ENCODE measurements at places on chromosomes 5 and 9.
A peak's percentile ranks its signal among the peaks of the same experiment; 100 is the strongest.

DNA sequence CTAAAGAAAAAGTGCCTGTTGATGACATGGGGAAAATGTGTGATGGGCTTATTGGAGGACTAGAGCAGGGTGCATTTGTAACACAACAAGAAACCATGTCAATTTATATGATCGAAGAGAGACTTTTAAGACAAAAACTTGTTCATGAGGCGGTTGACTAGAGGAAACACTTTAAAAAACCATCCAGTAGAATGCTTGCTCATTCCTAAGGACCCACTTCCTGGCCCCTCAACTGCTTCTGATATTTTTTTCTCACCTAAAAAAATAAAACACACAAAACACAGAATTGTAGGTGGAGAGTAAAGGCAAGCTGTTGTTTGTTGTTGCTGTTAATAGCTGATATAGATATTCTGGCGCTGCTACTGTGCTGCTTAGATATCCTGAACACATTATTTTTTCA lies 50.6 kb downstream of the SPIN1 start:
- no peak for DNase-seq

DNA sequence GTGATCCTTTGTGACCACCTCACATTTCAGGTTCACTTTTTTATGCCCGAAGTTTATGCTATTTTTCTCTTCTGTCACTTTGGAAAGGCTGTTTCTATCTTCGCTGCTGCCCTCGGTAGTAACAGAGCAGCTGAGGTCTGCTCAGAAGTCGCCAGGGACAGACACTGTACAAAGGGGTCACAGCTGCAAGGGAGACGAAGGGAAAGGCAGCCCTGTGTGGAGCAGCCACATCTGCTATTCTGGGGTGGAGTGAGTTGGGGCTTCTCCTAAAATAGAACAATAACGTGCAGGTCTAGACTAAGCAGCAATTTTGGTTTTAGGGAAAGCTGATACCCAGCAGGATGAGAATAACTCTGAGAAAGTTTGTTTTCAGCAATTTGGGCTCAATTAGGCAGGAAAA lies 72.5 kb downstream of the ACTL7B start:
- no peak for DNase-seq

DNA sequence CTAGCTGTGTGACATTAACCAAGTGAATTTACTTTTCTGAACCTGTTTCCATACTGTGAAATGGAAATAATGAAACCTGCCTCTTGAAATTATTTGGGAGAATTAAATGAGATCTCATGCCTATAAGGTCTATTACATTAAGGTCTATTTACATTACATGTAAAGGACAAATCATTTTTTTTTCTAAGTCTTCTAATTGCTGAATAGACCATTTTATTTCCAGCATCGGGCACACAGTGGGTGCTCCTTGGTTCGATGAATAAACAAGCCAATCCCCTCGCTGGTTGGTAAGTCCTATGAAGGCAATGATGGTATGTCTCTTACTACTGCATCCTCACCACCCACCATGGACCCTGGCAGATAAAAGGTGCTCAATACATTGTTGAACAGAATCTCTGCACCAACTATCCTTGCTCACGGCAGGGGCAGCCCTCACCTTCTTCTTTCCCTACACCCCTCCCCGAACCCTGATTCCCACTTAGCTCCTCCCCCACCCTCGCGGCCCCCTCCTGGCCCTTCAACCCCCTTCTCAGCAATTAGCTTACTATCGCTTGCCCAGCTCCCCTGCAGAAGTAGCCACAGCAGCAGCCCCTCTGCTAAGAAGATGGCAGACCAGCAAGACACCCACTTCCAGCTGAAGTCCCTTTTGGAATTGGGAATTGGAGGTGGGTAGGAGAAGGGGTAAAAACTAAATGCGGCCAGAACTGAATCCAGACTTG lies 3.0 kb downstream of the PCDH1 start:
- no peak for DNase-seq

DNA sequence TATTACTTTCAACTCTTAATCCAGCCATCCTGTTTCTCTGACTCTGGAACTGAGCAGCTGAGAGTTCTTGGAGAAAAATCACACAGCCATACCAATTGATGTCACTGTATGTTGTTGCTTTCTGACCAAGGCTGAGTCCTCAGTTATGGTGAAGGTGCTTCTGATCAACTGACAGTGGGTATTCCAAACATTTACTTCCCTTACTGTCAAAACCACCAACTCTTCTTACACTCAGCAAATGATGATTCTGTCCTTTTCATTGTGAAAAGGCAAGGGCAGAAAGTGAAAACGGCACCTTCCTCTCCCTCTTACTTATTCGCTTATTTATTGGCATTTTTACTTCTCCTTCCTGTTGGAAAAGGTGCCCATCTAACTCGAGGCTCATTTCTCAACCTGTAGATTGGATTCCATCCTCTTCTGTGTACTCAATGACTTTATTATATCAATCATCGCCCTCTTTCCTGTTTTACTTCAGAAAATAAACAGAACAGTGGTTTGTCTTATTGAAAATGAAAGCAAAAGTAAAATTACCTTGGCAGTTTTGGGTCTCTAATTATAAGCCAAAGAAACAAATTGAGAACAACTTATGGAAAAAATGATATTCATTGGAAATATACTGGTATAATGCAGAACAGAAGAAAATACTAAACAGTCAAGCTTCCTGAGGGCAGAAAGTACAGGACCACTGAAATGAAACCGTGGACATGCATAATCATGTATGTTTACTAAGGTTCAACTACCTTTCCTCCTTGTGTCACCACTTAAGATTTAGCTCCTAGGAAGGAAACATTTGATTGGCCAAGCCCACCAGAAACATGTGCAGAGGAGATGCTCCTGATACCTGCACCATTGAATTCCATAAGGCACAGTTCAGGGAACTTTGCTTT lies 104.5 kb upstream of the CHD1 start:
- no peak for DNase-seq

DNA sequence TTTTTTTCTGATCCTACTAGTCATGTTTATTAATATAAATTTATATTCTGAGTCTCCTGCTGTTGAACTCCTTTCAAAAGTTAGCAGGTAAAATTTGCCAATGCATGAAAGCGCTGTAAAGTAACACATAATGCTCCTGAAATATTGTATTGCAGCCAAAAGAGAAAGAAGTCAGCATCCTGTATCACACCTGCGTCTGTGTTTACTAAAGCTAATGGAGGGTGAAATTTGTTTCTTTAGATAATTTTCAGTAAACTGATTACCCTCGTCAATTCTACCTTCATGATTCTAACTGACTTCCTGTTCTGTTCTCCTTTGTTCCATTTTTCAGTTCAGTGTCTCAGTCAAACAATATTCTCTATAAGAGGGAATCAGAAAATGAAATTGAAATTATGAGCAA lies 415.4 kb downstream of the CDH9 start:
- no peak for DNase-seq

DNA sequence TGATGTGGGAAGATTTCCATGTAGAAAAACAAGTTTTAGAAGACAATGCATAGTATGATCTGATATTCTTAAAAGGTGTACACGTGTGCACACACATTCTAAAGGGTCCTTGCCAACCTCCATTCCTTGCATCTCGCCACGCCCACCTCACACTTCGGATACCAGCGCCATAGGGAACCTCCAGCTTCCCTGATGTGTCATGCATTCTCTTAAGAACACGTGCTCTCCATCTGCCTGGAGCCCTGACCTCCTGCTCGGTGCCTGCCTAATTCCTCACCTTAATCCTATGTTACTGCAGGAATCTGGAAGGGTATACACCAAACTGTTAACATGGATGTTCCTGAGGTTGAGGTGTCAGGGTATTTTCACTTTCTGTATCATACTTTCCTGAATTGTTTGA lies 63.1 kb downstream of the PTCD2 start:
- DNase-seq = no peak

- DNase-seq = no peak
Observed at GRCh38 chr5:32102254-32102986, 71.7 kb downstream of the GOLPH3 start.

DNA sequence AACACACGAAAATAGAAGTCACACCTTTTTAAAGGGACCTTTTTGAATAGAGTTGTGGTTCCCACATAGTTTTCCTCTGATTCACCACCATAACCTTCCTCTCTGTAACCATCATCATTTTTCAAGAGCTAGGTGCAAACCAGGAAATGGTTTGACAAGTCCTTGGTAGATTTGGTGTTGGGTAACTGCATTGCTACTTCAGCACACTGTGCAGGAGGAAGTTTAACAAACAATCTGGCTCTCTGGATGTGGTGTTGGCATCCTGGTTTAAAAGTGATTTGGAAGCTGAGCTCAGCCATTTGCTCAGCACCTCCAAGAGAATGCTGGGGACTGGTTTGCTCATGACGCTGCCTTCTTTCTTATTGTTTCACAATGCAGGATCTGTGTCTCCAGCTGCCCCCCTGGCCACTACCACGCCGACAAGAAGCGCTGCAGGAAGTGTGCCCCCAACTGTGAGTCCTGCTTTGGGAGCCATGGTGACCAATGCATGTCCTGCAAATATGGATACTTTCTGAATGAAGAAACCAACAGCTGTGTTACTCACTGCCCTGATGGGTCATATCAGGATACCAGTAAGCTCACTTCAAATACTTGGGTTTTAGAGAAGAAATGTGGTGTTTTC lies 213.1 kb downstream of the RFK start:
- no peak for DNase-seq

DNA sequence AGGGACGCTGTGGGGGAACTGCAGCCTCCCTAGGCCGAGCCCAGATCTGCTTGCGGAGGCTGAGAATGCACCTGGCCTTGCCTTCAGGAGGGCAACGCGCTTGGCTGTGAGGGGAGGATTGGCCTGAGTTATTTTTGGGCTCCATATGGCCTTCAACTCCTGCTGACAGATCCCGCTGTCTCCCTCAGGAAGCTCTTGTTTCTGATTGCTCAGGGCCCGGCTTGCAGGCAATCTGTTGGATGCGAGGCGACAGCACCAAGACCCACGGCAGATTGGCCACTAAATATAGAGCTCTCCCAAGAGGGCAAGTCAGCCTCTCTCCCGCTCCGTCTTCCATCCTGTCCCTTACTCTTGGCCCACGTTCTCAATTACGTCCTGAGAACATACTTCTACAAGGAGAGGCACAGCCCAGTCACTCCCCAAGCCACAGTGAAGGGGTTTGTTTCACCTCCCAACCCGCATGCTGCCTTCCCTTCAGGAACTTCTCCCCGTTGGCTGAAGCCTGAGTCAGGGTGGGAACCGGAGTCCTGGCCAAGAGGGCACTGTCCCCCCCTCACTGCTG lies 53.6 kb downstream of the RASGEF1C start:
- DNase-seq = peak; percentile 48

DNA sequence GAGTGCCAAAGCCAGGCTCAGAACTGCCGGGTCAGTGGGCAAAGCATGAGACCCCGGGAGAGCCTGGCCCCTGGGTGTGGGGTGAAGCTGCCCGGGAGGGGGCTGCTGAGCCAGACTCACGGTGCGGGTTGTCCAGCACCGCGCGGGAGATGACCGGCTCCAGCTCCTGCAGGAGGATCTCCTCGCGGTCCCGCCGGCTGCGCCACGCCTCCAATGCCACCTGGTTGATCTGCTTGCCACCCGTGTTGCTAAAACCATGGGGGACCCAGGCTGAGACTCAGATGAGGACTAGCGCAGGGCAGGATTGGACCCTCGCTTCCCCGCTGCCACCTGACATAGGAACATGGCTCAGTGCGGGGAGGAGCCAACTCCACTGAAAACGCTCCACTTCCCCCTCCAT lies 2.6 kb downstream of the TOR2A start:
- DNase-seq = no peak

GRCh38 chr5:131381777-131382176 lies 117.9 kb downstream of the CDC42SE2 start:
- DNase-seq = no peak

GRCh38 chr5:36610621-36611020 lies 4.2 kb downstream of the SLC1A3 start:
- DNase-seq = no peak

- DNase-seq = no peak
Observed at GRCh38 chr5:73278693-73279092, 105.7 kb downstream of the TMEM174 start.
